ENCODE measurements at places on chromosomes 5 and 9.

- DNase-seq: no peak
Observed at GRCh38 chr5:7795306-7795705, 55.6 kb downstream of the CFAP90 start.

DNA sequence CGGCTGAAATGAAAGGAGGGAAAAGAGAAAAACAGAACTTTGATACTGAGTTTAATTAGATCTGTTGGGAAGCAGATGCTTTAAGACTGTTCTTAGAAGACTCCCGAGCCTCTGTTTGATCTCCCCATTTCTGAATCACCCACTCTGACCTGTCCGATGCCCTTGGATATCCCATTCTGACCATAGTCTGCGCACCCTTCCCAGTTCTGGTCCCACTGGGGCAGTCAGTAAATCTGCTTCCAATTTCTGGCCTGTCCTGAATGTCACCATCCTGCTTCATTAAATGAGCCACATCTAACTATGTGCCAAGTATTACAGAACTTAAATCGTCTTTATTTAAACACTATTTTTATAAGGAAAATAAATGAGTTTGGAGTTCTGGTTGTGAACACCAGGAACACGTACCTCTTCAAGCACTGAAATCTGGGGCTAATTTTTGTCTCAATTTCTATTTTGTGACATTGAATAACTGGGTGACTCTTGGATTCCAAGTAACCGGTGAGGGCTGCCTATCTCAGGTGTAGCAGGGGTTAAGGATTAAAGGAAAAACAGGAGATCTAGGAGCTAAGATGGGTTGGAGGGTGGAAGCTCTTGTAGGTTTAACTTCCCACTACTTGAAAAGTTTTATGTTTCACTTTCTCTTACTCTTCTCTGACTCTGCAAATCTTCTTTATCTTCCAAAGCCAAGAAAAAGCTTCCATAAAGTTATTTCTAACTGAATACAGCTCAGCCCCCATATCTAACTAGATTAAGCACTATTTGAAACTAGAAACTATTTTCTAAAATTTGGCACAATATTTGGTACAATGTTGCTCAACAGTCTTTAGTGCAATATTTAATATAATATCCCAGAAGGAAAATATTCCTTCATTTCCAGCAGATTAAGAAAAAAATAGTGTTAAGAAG is 40.1 kb downstream of the ALDH1A1 start:
- no peak for DNase-seq

DNA sequence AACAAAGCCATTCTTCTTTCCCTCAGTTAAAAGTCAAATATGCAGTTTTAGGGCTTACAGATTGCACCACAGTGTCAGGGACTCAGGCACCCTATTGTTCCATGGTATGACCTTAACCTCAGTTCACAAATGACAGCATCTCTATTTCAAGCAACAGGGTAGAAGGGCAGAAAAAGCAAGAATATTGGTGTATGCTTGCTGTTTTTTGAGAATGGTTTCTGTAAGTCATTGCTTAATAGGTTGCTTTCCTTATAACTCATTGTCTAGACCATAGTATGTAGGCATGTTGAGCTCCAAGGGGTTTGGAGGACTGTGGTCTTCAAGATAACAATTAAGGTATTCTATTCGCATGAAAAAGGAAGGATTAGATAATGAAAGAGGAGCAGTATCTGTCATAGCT is 183.5 kb upstream of the EDIL3 start:
- no peak for DNase-seq

DNA sequence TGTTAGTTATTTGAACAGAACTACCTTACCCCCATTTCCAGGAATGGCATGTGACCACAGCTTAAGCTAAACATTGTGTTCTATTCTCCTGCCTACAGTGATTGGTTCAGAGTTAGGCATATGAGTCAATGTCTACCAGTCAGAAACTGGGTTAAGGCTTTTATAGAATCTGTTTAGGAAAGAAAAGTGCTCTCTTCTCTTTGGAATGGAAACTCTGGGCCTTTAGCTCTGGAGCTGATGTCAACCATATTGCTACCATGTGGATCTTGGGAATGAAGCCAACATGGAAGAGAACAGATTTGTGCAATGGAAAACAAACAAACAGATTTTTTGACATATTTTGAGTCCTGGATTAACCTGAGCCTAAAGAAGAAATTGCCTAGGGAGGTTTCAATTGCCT is 488.9 kb upstream of the TNC start:
- DNase-seq: no peak

GRCh38 chr9:94135222-94135621 is 51.0 kb downstream of the PTPDC1 start:
- no peak for DNase-seq

- DNase-seq: no peak
Observed at GRCh38 chr5:36360307-36360706, 58.6 kb upstream of the RANBP3L start.

DNA sequence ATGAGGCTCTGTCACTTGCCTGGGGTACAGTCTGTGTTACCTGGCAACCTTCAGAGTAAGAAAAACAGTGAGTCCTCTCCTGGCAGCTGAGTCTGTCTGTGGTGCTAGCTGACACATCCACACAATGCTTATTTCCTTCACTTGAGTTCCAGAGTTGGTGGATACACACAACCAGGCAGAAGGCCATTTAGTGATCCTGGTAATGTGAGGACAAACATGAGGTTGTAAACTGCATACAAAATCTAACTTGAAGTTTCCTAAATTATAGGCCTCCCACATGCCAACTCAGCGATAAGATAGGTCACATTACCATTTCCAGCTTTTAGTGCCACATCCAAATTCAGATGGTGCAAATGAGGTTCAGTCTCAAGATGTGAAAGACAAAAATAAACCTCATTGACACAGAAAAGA is 125.5 kb downstream of the DCP2 start:
- no peak for DNase-seq

DNA sequence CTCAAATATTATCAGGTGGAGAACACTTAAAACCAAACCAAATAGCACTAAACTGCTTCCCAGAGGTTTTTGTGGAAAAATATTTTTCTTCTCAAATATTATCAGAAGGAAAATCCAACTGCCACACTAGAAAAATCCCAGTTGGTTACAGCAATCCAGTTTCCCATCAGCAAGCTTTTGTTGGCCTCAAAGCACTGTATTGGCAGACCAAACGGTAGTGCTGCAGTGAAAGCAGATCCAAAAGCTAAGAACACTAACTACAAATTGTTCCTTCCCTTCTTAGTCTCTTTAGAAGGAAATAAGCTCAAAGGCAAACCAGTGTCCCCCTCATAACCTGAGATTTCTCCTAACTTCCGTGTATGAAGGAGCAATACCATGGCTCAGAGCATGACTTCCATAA is 105.3 kb downstream of the TRIM36 start:
- DNase-seq: no peak

- no peak for DNase-seq
Observed at GRCh38 chr5:107893642-107894041, 222.9 kb upstream of the EFNA5 start.

DNA sequence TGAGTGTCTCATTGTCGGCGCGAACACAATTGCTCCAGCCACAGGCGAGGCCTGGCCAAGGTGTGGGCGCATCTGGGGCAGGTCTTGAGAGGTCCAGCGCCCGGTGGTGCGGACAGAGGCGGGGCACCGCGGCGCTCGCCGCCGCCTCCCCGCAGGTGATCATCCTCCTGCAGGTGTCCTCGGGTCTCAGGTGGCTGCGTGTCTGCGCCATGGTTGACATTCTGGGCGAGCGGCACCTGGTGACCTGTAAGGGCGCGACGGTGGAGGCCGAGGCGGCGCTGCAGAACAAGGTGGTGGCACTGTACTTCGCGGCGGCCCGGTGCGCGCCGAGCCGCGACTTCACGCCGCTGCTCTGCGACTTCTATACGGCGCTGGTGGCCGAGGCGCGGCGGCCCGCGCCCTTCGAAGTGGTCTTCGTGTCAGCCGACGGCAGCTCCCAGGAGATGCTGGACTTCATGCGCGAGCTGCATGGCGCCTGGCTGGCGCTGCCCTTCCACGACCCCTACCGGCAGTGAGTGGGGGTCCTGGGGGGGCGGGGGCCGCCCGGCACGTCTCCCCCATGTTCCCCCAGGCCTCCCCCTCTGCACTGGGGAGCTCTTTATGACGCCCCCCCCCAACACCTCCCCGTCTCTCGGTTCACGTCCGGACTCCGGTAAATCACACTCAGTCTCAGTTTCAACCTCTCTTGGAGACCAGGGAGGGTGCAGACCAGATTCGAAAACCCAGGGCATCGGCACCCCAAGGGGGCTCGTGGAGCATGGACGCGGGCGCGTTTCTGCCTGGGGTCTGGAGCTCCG is 446 bp downstream of the NXNL2 start:
- DNase-seq: no peak

GRCh38 chr9:95008151-95008771 is 281.8 kb downstream of the AOPEP start:
- DNase-seq: no peak

- DNase-seq: peak; percentile 7
Observed at GRCh38 chr9:71909887-71910649, 925 bp downstream of the ABHD17B start.

DNA sequence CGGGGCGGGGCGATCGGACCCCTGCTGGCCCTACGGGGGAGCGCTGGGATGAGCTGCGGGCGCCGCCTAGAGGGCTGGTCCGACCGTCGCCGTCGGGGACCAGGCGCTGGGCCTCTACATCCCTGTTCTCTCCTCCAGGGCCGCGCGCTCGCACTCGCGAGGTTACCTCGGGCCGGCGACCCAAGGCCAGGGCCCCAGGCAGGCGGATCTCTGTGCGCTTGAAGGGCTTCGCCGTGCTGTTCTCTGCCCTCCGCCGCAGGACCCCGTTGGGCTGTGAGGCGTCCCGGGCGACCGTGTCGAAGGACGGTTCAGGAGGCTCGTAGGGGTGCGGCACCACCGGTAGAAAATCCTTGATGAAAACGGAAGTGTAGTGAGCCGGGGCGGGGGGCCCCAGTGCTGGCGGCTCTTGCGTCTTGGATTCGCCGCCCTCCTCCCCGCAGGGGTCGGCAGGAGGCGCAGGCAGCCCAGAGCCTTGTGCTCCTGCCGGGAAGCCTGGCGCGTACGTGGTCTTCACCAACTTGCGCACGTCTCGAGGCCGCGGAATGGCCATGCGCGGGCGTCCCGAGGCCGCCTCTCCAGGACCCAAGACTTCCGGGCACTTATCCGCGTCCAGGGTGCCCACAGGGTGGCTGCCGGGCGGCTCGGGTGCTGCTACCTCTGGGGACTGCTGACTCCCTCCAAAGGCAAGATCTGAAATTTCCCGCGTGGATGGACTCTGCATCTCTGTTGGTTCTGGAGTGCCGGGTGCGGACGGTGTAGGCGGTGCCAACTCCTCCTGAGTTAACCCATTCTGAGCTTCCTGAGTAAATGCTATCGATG is 2.0 kb downstream of the PROB1 start:
- peak; percentile 64 for DNase-seq

- no peak for DNase-seq
Observed at GRCh38 chr5:89010512-89010911, 127.5 kb upstream of the MEF2C start.

DNA sequence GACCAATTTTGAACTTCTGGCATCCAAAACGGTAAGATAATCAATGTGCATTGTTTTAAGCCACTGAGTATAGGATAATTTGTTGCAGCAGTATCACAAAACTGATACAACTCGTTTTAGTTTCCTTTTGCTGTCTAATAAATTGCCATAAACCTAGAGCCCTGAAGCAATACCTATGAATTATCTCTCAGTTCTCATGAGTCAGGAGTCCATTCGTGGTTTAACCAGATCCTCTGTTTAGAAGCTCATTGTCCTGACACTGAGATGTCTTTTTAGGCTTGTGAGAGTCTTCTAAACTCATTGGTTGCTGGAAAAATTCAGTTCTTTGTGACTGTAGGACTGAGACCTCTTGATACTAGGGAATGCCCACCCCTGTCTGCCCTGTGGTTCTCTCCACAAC is 262.9 kb downstream of the SEMA5A start:
- DNase-seq: no peak
